ENCODE measurements at places on chromosomes 7 and 10. TPM values are rescaled to one million over a fixed set of nuclear protein-coding genes. Genes with fewer than 3 reads are reported as not detected.

EPHA1 gene
- not detected for total RNA-seq

MEST gene
- total RNA-seq = 4.2 TPM

CYP3A7 gene
- total RNA-seq = not detected

CALY gene
- not detected for total RNA-seq
